ENCODE measurements at places on chromosomes 11 and 22.

DNA sequence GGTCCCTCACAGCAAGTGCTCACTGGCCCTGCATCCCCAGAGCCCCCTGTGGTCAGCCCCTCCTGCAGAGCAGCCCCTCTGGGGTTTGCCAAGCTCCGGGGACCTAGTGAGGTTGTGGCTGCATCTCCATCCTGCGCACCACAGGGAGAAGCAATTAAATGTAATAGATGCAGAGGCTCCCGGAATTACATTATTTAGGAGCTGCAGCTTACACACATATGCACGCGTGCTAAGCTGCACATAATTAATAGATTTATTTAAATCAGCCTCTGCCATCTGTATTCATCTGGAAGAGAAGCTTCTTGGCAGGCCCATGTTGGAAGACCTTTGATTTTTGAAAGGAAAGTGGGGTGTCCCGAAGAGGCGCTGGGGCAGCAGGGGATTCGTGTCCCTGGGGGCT is 1271.5 kb downstream of the BRD1 start:
- no peak for DNase-seq

GRCh38 chr11:112949781-112950575 is 11.2 kb upstream of the NCAM1 start:
- DNase-seq: no peak

GRCh38 chr11:132471466-132471865 is 1060.8 kb downstream of the OPCML start:
- DNase-seq: no peak

DNA sequence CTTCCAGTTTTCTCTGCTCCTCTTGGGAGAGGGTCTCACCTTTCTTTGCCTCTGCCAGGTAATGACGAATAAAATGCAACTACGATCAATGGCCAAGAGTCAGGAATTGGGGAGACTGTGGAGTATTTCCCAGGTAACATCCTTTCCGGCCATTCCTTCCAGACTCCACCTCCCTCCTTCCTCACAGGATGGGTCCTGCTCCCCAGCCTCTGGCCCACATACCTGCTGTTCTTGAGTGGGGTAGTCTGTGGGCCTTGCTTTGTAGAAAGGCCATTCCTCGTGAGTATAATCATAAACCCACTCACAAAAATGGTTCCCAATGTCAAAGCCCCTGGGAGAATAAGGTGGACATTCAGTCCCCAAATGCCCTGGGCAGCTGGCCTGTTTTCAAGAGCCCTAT is 1.5 kb upstream of the CPT1B start:
- DNase-seq: no peak

DNA sequence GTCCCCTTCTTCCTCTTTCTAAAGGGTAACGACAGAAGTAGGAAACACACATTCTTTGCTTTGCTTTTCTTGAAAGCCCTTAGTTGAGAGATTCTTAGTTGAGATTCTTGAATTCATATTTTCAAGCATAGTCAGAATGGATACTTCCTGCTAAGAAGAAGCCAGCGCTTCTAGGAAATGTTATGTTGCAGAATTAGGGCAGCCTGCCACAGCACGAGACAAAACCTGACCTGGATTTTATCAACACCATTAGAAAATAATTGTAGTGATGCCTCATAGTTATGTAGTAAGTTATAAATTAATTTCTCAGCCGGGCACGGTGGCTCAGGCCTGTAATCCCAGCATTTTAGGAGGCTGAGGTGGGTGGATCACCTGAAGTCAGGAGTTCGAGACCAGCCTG is 37.9 kb upstream of the NUP160 start:
- peak; percentile 84 for DNase-seq

DNA sequence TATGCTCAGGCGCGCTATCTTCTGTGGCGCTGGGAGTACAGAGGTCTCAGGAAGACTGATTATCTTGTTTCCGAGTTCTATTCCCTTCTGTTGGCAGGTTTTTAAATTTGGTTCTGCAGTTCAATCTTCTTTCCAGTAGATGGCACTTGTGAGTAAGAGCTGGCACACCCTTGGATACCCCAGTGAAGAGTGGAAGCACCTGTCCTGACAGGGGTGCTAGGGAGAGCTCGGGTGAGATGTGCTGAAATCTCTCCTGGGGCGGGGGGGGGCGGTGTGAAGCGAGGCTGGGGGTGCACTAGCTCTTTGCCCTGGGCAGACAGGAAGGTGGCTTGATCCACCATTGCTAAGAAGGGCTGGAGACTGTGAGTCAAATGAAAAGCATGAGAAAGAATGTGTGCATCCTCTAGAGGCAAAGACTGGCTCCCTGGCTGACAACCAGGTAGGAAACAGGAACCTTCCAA is 679.9 kb upstream of the CCDC179 start:
- peak; percentile 51 for DNase-seq

- DNase-seq: no peak
These were observed 247.5 kb downstream of the GRIK4 start for GRCh38 chr11:120759046-120759445.

DNA sequence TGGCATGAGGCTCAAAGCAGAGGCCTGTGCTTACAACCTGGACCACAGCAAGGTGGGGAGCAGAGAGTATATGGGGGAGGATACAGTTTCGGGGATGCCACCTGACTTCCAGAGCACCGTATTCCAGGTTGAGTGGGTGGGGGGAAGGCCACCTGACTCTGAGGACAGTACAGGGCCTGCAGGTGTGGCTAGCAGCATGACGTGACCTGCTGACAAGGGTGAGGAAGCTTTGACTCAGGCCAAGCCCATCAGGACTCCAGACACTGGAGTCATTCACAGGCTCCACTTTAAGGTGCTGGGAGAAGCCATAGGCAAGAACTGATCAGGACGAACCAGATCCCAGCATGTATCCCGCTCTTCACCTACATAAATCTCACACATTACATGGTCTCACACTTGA is 34.6 kb upstream of the CRTAM start:
- DNase-seq: no peak

DNA sequence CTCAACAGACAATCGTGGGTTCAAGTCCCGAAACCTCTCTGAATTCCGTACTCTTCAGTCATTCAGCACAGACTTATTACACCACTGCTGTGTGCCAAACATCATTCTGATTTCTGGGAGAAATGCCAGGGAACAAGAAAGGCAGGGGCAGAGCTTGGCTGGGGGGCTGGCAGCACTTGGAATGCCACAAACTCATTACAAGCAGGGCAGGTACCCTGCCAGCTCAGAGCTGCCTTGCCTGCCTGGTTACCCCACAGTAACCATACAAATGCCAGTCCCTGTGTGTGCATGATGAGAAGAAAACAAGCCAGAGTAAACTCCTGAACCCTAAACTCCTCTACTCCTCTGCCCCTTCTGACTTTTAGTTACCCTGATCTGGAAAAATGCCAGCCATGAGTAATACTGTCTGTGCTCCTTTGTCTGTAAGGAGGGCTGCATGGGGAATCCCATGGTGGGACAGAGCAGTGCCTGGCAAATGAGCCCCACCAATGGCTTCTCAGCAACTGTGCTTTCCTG is 6.9 kb upstream of the RAD9A start:
- DNase-seq: peak; percentile 54
